Umbilical cord (tissue), 2 donors: ENCODE measurements at places on chromosomes 3 and 15. TPM values are rescaled to one million over a fixed set of nuclear protein-coding genes. Genes with fewer than 3 reads are reported as not detected.

Gene GTF2E1
- 47.7 TPM for total RNA-seq

Gene BFSP2
- total RNA-seq: 3.4 TPM

Gene RGMA
- 0.48 TPM for total RNA-seq

- DNase-seq: no peak
Observed at GRCh38 chr3:13559764-13560525, 11.0 kb downstream of the FBLN2 start.

DNA sequence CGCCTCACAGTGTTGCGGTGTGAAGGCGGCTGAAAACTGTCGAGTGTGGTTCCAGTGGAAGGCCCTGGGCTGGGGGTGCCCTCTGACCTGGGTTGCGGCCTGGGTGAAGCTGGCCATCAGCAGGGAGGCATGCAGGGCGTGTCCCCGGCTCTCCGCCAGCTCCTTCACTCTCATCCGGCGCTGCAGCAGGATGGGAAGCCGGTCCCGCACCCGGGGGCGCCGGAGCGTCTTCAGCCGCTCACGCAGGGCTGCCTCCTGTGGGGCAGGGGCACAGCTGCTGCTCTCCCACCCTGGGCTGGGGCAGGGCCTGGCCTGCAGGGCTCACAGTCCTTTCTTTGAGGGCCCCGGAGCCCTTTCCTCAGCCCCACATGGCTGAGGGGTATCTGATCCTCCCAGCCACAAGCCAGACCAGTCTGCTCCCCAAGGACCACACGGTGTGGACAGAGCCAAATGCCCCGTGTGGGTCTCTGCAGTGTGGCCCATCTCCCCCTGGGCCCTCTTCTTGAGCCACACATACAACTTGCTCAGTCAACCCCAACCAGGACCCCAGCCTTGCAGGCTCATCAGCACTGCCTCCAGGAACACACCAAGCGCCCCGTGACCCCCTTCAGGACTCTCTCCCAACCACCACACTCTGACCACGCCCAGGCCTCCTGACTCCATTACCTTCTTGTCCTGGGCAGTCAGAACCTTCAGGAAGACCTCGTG is 26.8 kb downstream of the SPTBN5 start:
- no peak for DNase-seq

- DNase-seq: peak; percentile 5
Observed at GRCh38 chr15:93073465-93073952, 15.5 kb downstream of the RGMA start.

DNA sequence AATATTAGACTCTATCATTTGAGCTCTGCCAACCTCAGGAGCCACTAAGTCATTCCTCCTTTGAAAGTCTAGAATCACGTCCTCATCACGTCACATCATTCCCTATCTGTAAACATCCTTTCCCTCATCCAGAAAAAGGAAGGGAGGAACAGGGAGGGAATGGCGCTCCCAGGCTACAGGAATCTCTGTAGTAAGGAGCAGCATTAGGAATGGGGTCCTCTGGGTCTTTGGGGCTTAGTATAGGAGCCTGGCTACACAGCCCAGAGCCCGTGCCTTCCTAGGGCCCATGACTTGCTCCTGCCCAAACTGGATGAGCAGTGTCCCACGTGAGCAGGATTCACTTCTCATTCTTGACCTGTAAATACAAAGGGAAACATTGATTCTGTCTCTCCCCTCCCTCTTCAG is 1.6 kb downstream of the TAGLN3 start:
- no peak for DNase-seq

DNA sequence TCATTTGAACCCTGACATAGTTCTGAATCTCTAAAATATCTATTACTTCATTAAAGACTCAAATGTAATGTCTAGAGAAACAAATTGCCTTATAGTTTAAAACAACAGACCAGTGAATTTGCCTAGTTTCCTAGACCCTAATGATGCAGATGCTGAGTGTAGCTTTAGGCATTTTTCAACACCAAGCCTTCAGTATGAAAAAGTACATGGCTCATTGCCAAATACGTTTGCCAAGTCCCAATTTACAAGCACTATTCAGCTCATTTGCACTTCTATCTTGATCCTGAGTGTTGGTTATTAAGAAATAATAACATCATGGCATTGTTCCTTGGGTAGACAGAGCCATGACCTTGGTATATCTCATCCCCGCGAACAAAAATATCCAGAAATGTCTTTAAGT is 46.8 kb downstream of the EOMES start:
- no peak for DNase-seq

GRCh38 chr3:158701420-158702065 is 29.1 kb upstream of the LXN start:
- DNase-seq: no peak

GRCh38 chr3:25287291-25287884 is 140.7 kb upstream of the RARB start:
- DNase-seq: no peak

DNA sequence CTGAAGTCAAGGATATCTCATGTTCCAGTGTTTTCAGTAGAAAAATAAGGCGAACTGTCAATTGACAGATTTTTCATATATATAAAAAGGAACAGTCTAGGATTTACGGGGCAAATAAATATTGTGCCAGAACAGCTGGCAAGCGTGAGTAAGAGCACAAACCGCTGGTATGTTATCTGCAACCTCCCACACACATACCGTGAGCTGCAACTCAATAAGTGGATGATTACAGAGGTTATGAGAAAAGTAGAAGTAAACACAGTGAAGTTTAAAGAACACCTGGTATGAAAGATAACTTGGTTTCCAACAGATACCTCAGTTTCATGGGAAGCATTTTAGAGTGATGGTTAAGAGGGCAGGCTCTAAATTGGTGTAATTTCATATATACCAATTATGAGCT is 733.4 kb downstream of the TUSC7 start:
- no peak for DNase-seq
